ENCODE measurements at places on chromosomes 6 and 20.

- no peak for DNase-seq
Observed at GRCh38 chr20:41167118-41167470, 29.8 kb downstream of the PLCG1 start.

DNA sequence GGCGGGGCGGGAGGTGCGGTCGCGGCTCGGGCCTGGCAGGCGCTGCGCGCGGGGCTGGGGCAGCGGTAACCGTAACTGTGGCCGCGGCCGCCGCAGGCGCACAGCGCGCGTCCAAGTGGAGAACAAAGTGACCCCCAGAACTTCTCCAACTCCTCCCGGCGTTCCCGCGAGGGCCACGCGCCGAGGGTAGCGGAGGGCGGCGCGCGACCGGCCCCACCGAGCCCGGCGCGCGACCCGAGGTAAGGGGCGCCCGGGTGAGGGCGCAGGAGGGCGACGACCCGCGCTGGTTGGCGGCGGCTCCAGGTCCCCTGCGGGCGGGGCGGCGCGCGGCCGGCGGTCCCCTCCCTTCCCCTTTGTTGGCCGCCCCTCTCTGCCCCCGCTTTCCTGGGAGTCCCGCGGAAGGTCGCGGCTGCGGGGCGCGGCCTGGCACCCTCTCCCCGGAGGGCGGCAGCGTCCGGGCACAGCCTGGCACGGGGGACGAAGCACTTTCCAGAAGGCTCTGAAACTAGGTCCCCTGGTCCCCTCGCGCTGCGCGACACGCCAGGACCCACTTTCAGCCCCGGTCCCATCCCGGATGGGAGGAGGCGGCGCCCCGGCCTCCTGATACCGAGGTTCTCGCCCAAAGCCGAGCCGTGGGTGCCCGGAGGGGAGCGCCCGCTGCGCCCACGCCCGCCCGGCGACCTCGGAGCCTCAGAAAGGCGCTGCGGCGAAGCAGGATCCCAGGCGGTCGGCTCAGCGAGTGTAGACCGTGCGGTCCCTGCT, at the start of gene TIAM2:
Gene TIAM2 (plus strand): TSS at position 62 of the 762 bp plus-strand sequence. CDS start 133,909 bp downstream, outside the sequence.
- no peak for DNase-seq

DNA sequence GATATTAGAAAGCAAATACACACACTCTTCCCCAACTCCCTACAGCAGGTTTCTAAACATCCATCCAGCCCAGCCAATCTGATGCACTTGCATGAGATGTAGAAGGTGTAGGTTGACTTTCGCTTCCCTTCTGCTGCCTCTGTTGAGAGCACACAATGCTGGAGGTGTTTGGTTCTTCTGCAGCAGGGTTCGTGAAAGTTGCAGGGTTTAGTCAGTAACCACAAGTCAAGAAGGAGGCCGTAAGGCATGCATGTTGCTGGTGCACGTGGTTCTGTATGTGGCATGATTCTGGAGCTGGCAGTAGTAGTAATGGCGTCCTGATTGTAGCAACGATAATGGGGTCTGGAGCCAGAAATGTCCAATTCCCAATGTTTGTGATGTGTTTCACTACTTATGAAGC, 53.0 kb downstream of the DEK start:
- DNase-seq: no peak

DNA sequence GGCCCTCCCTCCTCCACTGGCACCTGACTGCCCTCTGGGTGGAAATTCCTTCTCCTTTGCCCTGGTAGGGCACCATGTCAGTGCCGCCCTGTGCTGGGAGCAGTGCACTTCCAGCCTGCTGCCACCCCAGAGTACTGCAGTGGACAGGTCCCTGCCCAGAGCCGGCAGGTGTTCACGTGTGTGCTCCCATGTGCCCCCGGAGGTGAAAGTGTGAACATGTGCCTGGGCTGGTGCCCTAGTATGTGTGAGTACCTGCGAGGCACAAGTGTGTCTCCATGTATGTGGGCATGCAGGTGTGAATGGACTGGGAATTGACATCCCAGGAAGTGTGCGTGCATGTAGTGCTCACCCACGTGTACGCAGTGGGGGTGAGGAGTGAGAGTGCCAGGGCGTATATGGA, 29.4 kb downstream of the SDCBP2 start:
- DNase-seq: no peak

GRCh38 chr20:9051508-9051907, 17.4 kb upstream of the PLCB4 start:
- no peak for DNase-seq

- no peak for DNase-seq
Observed at GRCh38 chr6:125953502-125953875, 3.1 kb upstream of the HINT3 start.

DNA sequence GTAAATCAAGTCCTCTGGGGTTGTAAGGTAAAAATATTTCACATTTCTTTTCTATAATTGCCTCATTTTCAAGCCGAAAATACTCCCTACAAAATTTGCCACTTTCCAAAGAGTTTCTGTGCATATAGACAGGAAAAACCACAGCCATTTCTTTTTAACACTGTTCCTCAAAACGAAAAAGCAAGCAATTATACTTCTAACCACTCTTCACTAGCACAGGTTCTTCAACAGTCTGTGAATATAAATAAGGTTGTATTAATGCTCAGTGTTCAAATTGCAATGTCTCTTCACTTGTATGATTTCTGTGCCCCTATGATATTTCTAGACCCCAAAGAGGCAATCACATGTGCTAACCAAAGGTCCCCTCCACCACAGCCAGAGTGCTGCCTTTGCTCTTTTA, 206.0 kb downstream of the SIM1 start:
- DNase-seq: no peak

GRCh38 chr6:157339432-157339831, 16.1 kb upstream of the TMEM242 start:
- no peak for DNase-seq

GRCh38 chr6:72579865-72580264, 42.0 kb upstream of the KCNQ5 start:
- DNase-seq: no peak

DNA sequence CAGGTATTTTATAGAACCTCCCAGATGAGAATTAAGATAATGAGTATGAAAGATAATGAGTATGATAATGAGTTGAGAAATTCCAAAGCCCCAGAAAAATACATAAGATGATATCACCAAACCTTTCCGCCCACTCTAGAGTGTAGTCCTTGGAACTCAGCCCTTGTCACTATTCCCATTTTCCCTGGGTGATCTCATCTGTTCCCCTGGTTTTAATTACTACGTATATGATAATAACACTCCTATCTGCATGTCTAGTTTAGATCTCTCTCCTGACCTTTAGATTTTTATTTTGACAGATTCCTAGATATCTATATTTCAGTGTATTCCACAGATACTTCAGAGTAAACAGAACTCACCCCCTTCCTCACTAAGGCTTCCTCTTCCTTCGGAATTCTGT, 51.0 kb upstream of the ASIP start:
- no peak for DNase-seq

DNA sequence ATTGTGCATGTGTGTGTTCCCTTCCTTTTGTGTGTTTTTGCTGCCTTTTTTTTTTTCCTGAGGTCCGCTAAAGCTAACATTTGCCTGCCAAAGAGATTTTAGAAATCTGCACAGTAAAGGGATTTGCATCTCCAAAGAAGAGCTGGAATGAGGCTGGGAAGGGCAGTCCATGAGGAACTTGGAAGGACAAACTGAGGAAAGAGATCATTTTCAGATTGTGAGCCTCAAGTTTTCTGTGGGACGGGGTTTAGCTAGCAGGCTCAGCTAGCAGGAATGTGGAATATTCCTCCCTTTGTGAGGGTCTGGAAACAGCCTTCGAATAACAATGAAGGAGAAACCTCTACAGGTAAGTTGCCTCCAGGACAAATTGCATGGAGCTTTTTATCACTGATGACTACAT, 3.8 kb downstream of the INSM1 start:
- DNase-seq: no peak

- DNase-seq: no peak
Observed at GRCh38 chr20:62117362-62117646, 5.0 kb upstream of the LSM14B start.

GRCh38 chr6:112033791-112034615, 19.9 kb upstream of the CCN6 start:
- DNase-seq: no peak

DNA sequence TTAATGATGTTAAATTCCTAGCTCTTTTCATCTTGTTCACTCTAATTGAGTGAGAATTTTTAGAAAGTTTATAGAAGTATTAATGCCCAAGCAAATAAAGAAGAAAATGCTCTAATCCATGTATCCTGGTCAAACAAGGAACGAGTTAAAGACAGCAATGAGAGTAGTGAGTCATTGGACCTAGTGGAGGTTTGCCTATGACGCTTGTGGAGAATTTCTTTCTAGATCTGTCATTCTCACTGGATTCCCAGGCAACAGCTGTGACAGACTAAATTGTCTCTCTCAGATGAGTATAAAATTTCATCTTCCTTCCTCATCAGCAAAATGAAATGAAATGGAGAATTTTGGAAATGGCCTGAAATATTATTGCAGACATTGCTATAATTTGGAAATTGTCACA, 127.9 kb downstream of the COL19A1 start:
- DNase-seq: no peak

DNA sequence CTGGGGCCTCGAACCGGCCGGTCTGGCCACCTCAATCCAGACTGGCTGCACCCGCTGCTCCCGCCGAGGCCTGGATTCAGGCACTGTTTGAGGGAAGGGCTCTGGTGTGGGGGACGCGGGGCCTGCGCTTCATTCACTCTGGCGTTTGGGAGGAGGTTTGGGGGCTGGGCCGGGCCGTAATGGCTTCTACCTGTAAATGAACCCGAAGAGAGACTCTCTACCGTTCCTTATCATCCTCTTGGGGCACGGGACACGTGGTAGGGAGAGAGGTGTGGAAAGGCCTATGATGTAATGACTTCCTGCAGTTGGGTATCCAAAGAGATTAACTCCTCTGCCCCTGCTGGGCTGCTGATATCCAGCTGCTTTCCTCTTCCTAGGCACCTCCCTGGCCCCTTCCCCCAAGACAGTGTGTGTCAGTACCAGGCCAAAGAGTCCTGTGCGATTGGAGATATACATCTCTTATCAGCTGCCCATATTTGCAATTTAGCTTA, 1.8 kb downstream of the FOXO3 start:
- DNase-seq: no peak

GRCh38 chr6:20805021-20805420, 270.8 kb downstream of the CDKAL1 start:
- DNase-seq: no peak

- no peak for DNase-seq
Observed at GRCh38 chr6:130244728-130245127, 22.0 kb upstream of the SAMD3 start.
